ENCODE measurements at places on chromosomes 3 and 15.

DNA sequence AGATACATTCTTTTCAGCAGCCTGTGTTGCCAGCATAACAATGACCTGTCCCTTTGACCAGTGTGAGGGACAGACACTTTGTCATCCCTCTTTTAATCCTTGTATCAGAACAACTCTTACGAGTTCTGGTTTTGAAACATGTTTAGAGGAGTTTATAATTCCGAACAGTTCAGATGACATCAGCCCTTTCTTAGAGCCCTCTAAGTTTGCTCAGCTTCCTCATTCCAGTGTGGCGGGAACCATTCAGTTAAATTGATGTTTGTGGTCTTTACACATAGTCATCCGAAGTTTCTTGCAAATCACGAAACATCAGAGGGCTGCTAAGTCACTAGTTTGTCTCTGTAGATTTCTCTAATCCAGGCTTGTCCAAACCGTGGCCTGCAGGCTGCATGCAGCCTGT, 102.5 kb downstream of the AKAP13 start:
- no peak for DNase-seq

DNA sequence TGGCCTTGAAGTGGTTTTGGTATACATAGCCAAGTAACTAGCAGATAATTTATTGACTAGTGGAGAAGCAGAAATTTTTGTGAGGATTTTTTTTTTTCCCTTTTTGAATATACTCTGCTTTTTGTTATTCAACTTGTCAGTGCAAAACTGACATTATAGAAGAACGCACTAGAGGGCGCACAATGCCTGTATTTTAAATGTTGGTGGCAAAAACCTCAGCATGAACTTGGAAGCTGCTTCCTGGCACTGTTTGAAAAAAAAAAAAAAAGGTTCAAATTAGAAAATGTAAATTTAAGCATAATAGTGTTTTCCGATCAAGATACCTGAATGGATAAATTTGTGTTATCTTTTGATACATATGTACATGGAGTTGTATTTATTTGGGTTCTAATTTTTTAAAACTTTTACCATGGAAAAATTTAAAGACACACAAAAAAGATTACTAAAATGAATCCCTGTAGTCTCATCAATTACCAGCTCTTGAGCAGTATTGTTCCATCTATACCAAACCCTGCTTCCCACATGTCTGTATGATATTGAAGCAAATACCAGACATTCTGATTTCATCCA, 56.0 kb downstream of the SLC25A26 start:
- peak; percentile 67 for DNase-seq

- DNase-seq, result no peak
Measured at GRCh38 chr3:95586754-95587153, 1227.6 kb upstream of the EPHA6 start.

DNA sequence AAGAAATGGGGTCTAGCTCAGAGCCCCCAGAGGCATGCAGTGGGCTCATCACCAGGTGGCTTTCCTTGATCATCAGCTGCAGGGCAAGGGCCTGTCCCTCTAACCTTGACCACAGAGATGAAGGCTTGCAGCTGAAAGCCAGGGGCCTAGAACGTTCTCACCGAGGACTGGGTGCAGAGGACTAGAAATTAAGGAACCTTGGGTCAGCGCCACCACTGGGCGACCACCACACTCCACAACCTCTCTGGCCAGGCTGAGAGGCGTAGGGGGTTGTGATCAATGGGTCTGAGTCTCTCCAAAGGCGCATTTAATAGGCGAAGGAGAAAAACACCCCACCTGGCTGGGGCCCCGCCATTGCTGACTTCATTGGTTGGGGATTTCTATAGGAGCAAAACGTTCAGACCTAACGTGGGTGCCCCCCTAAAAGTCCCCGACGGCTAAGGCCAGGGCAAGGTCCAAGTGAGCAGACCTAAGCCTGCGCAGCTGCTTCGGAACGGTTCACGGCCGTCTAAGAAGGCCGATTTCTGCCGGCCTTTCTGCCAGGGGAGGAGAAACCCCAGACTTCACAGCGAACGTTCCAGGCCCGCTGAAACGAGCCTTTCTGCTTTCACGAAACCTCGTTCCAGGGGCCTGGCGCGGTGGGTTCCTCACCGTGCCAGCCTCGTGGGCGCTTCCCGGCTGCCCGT, 915 bp downstream of the BCL2L10 start:
- DNase-seq, result no peak

DNA sequence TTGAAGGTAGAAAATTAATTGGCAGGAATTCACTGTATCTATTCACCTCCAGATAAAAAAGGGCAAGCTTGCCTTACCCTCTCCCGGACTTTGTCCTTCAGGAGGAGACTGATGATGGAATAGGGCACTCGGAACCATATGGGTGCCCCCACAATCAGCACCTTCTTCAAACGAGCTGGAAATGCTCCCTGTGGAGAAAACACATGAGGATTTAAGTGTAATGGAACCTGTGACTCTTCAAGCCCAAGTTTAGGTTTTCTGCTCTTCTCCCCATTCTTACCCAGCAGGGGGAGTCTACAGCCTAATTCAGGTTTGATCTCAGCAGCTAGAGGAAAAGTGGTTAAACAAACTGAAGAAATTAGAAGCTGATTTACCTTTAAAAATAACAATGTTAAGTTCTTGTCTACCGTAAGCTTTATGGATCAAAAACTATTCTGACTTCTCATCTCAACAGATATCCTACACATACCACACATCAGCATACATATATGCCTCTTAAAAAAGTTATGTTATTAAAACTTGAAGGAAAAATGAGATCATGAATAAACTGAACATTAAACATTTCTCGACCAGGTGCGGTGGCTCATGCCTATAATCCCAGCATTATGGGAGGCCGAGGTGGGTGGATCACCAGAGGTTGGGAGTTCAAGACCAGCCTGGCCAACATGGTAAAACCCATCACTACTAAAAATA, 57.5 kb upstream of the SIN3A start:
- DNase-seq, result no peak

GRCh38 chr3:23746441-23746840, 59.3 kb upstream of the UBE2E1 start:
- no peak for DNase-seq

DNA sequence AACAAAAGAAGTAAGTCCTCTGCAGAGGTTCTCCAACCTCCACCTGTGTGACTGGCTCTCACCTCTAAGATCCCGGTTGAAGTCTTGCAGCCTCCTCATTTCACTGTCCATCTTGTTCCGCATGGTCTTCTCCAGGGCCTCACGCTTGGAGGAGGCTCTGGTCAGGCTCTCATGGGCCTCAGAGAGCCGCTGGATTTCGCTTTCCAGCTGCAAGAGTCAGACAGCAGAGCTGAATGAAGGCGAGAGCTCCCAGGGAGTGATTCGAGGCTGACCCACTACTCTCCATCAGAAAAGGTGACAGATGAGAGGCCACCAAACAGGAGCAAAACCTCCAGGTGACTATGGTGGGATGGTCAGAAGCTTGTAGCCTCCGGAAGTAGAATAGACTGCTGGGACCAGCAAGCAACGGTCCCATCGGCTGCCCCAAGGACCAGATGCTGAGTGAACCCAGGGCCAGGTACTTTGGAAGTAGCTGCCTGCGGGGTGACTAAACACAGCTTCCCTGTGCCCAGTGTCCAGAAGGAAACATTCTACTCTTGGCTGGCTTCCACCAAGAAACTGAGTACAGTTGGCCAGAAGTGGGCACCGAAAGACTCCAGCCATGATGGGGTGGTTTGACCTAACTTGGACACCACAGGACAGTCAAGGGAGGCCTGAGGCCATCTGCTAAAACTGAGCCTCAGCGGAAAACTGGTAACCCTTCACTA, 7.9 kb downstream of the AMOTL2 start:
- DNase-seq, result peak; percentile 39

DNA sequence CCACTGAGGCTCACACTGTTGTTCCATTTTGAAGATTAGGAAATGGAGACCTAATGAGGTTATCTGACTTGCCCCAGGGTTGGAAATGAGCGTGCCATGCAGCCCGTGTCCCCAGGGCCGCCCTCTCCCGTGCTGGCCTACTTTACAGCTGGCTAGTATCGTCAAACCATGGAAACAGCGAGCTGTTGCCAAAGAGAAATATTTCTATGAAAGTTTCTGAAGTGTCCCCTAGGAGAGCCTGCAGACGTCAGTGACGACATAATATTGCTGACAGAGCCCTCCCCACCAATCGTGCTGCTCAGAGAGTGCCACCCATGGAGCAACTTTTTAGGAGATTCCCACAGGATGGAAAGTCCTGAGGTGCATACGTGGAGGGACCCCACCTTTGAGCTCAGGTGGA, 11.2 kb upstream of the FAM174B start:
- DNase-seq, result no peak

GRCh38 chr15:92324101-92324963, 69.3 kb upstream of the ST8SIA2 start:
- DNase-seq, result no peak

DNA sequence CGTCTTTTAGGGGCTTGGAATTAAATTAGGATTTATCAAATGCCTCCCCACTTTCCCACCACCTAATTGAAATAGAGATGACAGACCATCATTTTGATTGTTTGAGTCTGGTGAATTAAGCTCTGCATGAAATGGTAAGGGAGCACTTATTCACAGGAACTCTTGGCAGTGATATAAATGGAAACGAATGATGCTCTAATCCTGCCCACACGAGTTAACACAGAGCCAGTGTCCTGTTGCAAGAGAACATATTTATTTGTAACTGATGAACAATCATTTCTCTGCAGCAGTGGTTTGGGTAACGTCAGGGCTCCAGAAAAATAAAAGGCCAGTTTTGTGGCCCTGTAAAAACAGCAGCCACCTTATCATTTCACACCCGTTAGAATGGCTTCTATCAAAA, 163.3 kb downstream of the FEZF2 start:
- no peak for DNase-seq

DNA sequence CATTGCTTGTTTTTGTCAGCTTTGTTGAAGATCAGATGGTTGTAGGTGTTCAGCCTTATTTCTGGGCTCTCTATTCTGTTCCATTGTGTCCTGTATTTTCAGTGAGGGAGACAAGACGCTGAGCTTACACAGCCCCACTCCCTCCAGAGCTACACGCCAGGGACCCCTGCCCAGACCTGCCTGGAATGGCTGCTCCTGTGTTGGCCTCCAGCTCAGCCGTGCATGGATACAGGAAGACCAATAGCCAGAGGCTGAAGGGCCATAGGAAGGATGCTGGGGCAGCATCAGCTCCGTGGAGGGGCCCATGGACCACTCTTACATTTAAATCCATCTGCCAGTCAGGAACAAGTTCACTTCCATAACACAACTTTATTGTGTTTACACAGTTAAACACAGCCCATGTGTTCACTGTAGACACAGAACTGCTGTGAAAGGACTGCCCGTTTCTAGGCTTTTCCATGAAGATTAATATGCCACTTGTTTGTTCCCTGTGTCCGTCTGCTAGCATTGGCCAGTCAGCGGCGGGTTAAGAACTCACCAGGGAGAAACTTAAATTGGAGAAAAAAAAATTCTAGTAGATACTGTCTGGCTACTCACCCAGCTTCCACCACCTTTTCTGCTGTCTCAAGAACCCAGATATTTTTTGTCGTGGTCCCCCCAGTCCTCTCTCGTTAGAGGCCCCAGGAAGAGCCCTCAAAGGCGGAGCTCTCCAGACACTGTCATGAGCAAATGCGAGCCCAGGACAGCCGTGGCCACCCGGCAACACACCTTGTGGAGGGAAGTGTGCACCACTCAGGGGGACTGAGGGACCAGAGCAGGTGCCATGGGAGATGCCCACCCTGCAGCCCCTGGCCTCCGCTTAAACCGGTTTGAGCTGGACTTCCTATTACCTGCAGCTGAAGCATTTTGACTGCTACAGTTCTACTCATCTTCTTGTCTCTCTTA, 142.3 kb upstream of the MEF2A start:
- DNase-seq, result no peak

- DNase-seq, result no peak
Measured at GRCh38 chr3:176479248-176479647, 718.0 kb downstream of the TBL1XR1 start.

- DNase-seq, result peak; percentile 32
Measured at GRCh38 chr3:195709676-195710085, 11.1 kb upstream of the MUC20 start.

DNA sequence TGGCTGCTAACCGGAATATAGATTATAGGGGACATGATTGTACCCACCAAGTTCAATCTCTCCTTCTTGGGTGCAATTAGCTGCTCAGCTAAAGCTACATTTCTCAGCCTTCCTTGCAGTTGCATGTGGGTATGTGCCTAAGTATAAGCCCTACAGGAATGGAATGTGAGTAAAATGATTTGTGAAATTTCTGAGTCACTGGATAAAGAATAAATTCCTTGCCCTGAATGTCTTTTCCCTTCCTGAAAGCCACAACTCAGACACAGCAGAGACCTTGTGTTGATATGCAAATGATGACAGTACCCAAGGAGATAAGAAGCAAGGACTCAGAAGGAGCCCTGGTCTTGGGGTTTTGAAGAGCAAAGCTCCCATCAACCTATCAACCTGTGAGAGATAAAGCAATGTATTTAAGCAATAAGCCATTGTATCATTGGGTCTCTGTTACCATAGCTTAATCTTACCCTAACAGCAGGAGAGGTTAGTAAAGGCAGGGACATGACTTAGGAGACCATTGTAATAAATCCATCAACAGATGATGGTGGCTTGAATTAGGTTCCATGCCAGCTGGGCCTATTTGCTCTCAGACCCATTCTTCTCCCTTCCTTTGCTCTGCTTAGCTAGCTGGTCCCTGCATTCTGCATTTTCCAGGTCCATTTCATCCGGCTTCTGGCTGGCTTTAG, 25.6 kb upstream of the ZNF280D start:
- no peak for DNase-seq

- DNase-seq, result no peak
Measured at GRCh38 chr3:141346839-141347238, 21.5 kb upstream of the ZBTB38 start.

DNA sequence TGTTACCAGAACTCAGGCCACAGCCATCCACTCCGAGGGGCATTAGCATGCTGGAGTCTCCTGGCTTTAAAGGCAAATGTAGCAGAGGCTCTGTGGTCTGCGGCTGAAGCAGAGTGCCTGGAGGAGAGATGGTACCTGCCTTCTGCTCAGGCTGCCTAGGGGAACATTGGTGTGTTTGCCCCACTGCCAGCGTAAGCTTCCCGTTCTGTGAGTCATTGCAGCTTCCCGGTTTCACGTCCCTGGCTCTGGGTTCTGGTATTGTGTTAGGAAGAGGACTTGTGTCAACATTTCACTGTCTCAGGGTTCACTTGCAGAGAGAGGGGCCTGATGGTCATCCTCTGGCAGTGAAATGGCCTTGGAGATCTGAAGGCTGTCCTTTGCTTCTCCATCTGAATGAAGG, 1.8 kb downstream of the GASK1A start:
- DNase-seq, result no peak

- DNase-seq, result peak; percentile 71
Measured at GRCh38 chr3:126472277-126473006, 3.2 kb downstream of the ZXDC start.
